Esophagus squamous epithelium (tissue), 5 donors: ENCODE measurements at places on chromosomes 2 and 18. TPM values are rescaled to one million over a fixed set of nuclear protein-coding genes. Genes with fewer than 3 reads are reported as not detected.
A peak's percentile ranks its signal among the peaks of the same experiment; 100 is the strongest.

Gene SPP2
- total RNA-seq = not detected

- H3K27me3 ChIP-seq = no peaks in the 10 kb centered on the region
- H3K36me3 ChIP-seq = no peaks in the 10 kb centered on the region
- no peak for DNase-seq
- H3K4me3 ChIP-seq = no peak overlapping the region
- no peaks in the 10 kb centered on the region for H3K4me1 ChIP-seq
Observed at GRCh38 chr18:49024804-49025421, 74.1 kb upstream of the SMAD7 start.

GRCh38 chr2:127706215-127706990, 5.1 kb downstream of the SFT2D3 start:
- H3K27ac ChIP-seq = no peak overlapping the region
- H3K27me3 ChIP-seq = no peaks in the 10 kb centered on the region
- H3K4me3 ChIP-seq = no peak overlapping the region
- DNase-seq = no peak
- peaks cover 61% of the 10 kb centered on the region for H3K36me3 ChIP-seq

DNA sequence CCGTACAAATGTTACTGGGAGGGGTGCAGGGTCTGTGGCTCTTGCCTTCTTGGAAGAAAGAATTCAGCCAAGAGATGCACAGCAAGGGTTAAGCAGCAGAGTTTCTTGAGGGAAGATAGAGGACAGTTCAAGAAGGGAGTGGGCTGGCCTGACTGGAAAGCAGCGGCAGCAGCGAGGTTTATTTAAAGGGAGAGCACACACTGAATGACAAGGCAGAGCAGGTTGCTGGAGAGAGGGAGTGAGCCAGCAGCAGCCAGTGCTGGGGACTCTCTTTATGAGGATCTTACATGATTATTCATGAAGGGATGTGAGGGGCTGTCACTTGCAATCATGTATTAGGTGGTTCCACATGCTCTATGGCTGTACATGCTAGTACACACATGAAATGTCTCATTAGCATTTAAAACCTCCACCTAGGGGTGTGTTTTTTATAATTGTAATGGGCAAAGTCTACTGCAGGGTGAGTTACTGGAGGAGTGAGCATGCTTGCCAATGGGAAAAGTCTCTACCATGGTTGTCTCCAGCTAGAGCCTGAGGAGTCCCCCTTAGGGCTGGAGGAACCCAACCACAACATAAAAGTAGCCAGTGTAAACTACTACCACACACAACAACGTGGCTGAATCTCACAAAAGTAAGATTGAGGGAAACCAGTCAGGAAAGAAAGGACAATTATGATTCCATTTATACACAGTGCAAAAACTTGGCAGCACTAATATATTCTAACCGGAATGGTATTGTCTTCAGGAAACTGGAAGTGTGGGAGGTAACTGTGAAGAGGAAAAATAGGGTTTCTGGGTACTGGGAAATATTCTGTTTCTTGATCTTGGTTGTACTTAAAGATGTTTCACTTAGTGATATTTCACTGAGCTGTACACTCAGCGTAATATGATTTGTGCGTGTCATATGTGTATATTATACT, 87.6 kb upstream of the FAM110C start:
- H3K27ac ChIP-seq = no peak overlapping the region
- H3K27me3 ChIP-seq = no peaks in the 10 kb centered on the region
- no peak overlapping the region for H3K4me3 ChIP-seq
- H3K36me3 ChIP-seq = no peaks in the 10 kb centered on the region

- H3K4me1 ChIP-seq = no peaks in the 10 kb centered on the region
- no peaks in the 10 kb centered on the region for H3K36me3 ChIP-seq
- H3K27me3 ChIP-seq = no peaks in the 10 kb centered on the region
- no peak for DNase-seq
- no peak overlapping the region for H3K4me3 ChIP-seq
Observed at GRCh38 chr2:57569396-57569795, 477.2 kb upstream of the VRK2 start.

DNA sequence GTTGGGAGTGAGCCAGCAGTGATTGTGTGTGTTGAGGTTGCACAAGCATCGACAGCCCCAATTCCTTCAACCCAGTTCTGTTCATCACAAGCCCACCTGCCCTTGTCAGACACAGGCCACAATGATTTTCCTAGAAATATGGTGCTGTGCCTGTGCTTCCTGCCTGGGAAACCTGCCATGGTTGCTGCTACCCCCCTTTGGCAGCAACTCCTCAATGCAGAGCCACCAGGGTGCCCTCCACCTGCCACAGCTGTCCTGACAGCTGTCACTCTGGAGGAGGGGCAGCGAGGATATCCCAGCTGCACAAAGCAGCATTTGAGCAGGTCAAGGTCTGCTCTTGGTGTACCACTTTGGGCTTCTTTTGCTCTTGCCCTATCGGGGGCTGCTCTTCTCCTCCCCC, 27.1 kb downstream of the SMIM21 start:
- no peaks in the 10 kb centered on the region for H3K4me1 ChIP-seq
- no peak for DNase-seq
- H3K4me3 ChIP-seq = no peak overlapping the region
- H3K27ac ChIP-seq = no peak overlapping the region
- H3K27me3 ChIP-seq = no peaks in the 10 kb centered on the region

GRCh38 chr2:85756195-85756594, 2.4 kb downstream of the ATOH8 start:
- no peaks in the 10 kb centered on the region for H3K27me3 ChIP-seq
- H3K4me1 ChIP-seq = peaks cover 19% of the 10 kb centered on the region
- DNase-seq = no peak
- H3K4me3 ChIP-seq = peak overlapping the region; percentile 80

DNA sequence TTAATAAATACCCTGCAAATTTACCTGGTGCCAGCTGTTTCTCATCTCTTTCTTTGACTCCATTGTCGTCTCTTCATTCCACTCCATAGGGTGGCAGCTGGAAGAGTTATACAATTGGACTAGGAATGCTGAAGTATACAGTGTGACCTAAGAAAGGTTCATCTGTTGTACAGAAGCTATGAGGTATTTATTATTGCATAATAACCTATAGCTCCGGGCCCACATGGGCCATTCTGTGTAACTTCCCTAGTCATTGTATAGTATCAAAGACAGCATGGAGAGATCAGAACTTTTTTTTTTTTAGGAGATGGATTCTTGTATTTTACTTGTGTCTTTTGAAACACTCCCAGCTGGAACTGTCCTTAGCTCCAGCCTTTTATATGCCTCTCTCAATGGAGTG, 26.2 kb downstream of the BMP10 start:
- H3K36me3 ChIP-seq = no peaks in the 10 kb centered on the region
- H3K27me3 ChIP-seq = no peaks in the 10 kb centered on the region
- H3K27ac ChIP-seq = no peak overlapping the region
- no peak overlapping the region for H3K4me3 ChIP-seq
- no peaks in the 10 kb centered on the region for H3K4me1 ChIP-seq

DNA sequence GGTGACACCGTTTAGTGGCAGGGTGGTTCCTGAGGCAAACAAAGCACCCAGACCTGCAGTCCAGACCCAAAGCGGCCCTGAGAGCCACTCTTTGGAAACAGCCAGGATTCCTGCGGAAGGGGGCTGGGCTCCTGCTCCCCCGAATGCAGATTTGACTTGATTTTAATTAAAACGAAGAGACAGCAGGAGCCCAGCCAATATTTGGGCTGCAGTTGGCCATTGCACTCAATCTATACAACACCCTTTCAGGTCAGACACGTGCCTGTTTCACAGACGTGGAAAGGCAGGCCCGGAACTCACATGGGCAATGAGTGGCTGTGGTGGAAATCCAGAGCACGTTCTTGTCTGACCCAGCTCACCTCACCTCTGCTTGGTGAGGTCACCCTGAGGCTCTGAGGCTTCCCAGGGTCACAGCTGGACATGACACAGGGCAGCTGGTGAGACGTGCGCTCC, 122.4 kb downstream of the NDUFA10 start:
- no peaks in the 10 kb centered on the region for H3K4me1 ChIP-seq
- no peak for DNase-seq
- no peaks in the 10 kb centered on the region for H3K27me3 ChIP-seq
- H3K27ac ChIP-seq = no peak overlapping the region

GRCh38 chr18:6449213-6449612, 34.5 kb upstream of the L3MBTL4 start:
- no peaks in the 10 kb centered on the region for H3K36me3 ChIP-seq
- DNase-seq = no peak
- no peaks in the 10 kb centered on the region for H3K27me3 ChIP-seq
- H3K27ac ChIP-seq = no peak overlapping the region

Gene TUBA4B
- not detected for total RNA-seq

DNA sequence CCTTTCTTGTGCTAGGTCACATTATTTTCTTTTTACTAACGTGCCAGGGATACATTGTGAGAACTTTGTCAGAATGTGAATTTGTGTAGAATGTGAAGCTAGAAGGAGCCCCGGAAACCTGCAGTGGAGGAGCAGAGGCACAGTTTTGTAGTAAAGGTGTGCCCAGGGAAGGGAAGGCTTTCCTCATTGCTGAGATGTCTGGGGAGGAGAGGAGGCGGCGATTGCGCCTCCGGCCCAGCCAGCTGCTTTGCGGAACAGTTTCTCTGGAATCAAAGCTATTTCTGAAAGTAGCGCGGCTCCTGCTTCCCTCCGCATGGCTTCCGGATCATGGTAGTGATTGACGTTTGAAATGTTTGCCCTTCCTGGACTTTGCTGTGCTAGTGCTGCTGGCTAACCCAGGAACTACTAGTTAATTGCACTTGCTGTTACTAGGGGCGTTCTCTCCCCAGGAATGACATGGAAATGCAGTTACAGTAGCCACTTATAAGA, 83.1 kb upstream of the RBM44 start:
- peak overlapping the region; percentile 67 for H3K27ac ChIP-seq
- peaks cover 62% of the 10 kb centered on the region for H3K4me1 ChIP-seq
- H3K4me3 ChIP-seq = no peak overlapping the region
- no peaks in the 10 kb centered on the region for H3K27me3 ChIP-seq
- H3K36me3 ChIP-seq = peaks cover 9% of the 10 kb centered on the region
- no peak for DNase-seq

- H3K4me3 ChIP-seq = no peak overlapping the region
- no peaks in the 10 kb centered on the region for H3K4me1 ChIP-seq
- no peaks in the 10 kb centered on the region for H3K36me3 ChIP-seq
- H3K27me3 ChIP-seq = no peaks in the 10 kb centered on the region
Observed at GRCh38 chr2:236499691-236500578, 69.7 kb upstream of the ACKR3 start.

DNA sequence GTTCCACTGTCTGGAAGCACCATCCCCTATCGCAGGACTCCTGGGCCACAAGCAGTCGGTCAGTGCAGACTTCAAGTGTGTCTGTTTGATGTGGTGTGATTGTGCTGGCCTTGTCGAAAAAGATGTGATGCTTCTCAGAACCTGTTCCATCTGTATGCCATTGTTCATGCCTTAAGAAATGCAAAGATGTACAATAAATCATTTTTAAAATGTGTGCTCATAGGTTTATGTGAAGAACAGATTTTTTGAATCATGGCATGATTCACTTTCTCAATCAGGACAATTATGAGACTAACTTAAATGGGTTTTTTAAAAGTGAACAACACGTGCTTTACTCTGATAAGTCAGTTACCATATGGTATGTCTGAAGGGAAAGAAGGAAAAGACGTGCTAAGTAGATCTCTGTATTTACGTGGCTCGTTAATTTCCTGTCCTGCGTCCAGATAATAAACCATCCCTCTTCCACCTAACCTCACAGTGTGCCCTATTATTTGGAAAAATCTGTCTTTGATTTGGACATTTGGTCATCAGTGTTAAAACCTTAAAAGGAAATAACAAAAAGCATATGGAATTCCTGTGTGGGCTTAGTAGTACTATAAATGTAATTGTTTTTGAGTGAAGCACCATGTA, 54.9 kb downstream of the PRKRA start:
- H3K36me3 ChIP-seq = no peaks in the 10 kb centered on the region
- no peaks in the 10 kb centered on the region for H3K4me1 ChIP-seq
- H3K27ac ChIP-seq = no peak overlapping the region
- DNase-seq = no peak

GRCh38 chr2:69188182-69188900, 175.4 kb downstream of the ANTXR1 start:
- peaks cover 63% of the 10 kb centered on the region for H3K4me1 ChIP-seq
- H3K4me3 ChIP-seq = no peak overlapping the region
- H3K27me3 ChIP-seq = no peaks in the 10 kb centered on the region

DNA sequence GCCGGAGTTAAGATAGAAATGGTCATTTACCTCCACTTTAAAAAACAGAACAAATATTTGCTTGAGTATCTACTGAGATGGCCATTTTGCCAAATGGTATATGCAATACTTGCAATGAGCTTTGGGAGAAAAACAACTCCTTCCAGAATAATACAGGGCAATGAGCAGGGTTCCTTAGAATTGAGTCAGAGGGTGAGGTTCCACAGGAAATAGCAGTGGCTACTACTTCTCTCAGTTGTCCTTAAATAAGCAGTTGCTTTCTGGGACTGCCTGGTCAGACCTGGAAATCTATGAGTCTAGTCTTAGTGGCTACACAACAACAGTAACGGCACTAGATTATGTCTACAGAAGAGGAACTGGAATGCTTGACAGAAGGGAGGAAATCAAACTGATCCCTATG, 80.9 kb upstream of the CCDC85A start:
- no peaks in the 10 kb centered on the region for H3K36me3 ChIP-seq
- no peak overlapping the region for H3K4me3 ChIP-seq
- no peaks in the 10 kb centered on the region for H3K4me1 ChIP-seq
- H3K27me3 ChIP-seq = no peaks in the 10 kb centered on the region
- DNase-seq = no peak
- H3K27ac ChIP-seq = no peak overlapping the region

Gene DOK1
- total RNA-seq = 6.7 TPM

DNA sequence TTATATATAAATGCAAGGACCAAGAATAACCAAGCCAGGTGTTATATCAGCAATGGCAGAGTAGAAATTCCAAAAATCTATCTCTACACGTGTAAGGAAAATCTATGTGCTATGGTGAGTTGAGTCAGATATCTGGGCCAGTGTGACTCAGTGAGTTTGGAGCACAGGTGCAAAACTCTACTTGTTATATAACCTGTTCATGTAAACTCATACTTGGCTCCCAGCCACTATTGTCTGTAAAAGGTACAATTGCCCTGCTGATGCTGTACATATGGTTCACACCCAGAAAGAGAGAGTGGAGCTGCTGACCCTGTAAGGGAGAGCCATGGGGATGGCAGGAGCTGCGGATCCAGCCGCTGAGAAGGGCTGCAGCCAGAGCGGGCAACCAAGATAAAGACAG, 112.0 kb downstream of the TRABD2A start:
- H3K27ac ChIP-seq = no peak overlapping the region
- H3K36me3 ChIP-seq = no peaks in the 10 kb centered on the region
- no peak overlapping the region for H3K4me3 ChIP-seq

- no peak overlapping the region for H3K27ac ChIP-seq
- H3K27me3 ChIP-seq = no peaks in the 10 kb centered on the region
- no peak overlapping the region for H3K4me3 ChIP-seq
- H3K36me3 ChIP-seq = no peaks in the 10 kb centered on the region
Observed at GRCh38 chr18:40469851-40470250, 1485.2 kb upstream of the PIK3C3 start.

Gene SETBP1
- 5.0 TPM for total RNA-seq

GRCh38 chr2:108806371-108807113, 20.0 kb downstream of the CCDC138 start:
- H3K4me1 ChIP-seq = no peaks in the 10 kb centered on the region
- no peaks in the 10 kb centered on the region for H3K27me3 ChIP-seq
- no peaks in the 10 kb centered on the region for H3K36me3 ChIP-seq
- no peak overlapping the region for H3K4me3 ChIP-seq
- DNase-seq = no peak
